ENCODE measurements at places on chromosomes 4 and X. TPM values are rescaled to one million over a fixed set of nuclear protein-coding genes. Genes with fewer than 3 reads are reported as not detected.

The HSFX3 gene
- total RNA-seq: not detected

The USP17L26 gene
- not detected for total RNA-seq

The DUSP21 gene
- not detected for total RNA-seq

The HS3ST1 gene
- 0.56 TPM for total RNA-seq

The KLHL4 gene
- total RNA-seq: 32.0 TPM

The DKK2 gene
- 0.09 TPM for total RNA-seq

The CYSLTR1 gene
- not detected for total RNA-seq

All from endothelial cell of coronary artery (primary cell).